Lung (tissue), 17 donors: ENCODE measurements at places on chromosomes 7 and 10. TPM values are rescaled to one million over a fixed set of nuclear protein-coding genes. Genes with fewer than 3 reads are reported as not detected.

The COA1 gene
- total RNA-seq, result 92.1 TPM

The ARHGEF5 gene
- total RNA-seq, result 21.7 TPM

The PHYH gene
- total RNA-seq, result 17.4 TPM

DNA sequence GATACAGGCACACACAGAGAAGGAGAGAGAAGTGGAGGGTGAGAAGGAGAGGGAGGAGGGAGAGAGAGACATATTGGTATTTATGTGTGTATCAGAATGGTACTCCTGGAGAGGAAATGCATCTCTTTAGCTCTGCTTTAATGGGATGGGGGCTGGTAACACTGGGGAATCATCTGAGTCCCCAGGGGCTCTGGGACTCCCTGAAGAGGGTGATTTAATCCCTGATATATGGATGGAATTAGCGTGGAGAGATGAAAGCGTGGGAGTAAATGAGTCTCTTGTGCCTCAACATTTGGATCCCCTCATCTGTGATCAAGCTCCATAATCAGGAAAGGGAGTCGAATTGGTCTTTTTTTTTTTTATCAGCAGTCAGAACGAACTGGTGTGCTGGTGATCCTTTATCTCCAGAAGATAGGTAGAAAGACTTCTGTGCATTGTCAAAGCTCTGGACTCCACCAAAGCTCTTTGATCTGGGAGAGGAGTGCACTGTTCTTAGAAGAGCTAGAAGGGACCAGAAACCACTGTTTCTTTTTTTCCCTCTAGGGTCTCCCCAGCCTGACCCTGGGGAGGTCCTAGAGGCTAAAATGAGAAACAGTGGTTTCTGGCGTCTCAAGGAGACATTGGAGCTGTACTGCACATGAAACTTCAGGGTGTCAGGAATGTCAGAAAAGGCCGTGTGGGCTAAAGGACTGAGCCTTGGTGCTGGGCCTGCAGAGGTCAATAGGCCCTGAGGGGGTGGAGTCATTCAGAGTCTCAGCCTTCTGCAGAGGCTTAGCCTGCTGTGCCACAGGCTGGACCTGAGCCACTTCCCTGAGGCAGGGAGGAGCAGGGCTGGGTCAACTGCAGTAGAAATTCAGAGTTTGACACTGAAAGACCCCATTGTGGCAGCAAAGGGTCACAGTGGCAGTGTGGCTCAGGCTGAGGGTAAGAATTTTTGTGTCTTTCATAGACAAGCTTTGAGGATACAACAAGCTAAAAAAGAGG, 234.4 kb upstream of the SLC26A5 start:
- DNase-seq, result no peak

GRCh38 chr10:125050383-125050782, 108.5 kb downstream of the ZRANB1 start:
- no peak for DNase-seq

GRCh38 chr10:61897671-61898434, 3.6 kb upstream of the ARID5B start:
- peak; percentile 71 for DNase-seq
